ENCODE measurements at places on chromosomes 2 and 18.

DNA sequence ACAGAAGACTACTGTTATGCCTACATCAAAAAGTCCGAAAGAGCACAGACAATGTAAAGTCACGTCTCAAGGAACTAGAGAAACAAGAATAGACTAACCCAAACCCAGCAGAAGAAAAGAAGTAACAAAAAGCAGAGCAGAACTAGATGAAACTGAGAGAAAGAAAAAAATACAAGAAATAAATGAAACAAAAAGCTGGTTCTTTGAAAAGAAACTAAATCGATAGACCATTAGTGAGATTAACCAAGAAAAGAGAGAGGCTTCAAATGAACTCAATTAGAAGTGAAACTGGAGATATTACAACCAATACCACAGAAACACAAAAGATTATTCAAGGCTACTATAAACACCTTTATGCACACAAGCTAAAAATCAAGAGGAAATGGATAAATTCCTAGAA is 271.8 kb downstream of the MBD2 start:
- no peak overlapping the region for H3K4me3 ChIP-seq
- H3K27ac ChIP-seq = no peak overlapping the region
- no peaks in the 10 kb centered on the region for H3K36me3 ChIP-seq
- H3K4me1 ChIP-seq = no peaks in the 10 kb centered on the region
- no peaks in the 10 kb centered on the region for H3K27me3 ChIP-seq

- H3K4me1 ChIP-seq = no peaks in the 10 kb centered on the region
- H3K4me3 ChIP-seq = no peak overlapping the region
- peaks cover 6% of the 10 kb centered on the region for H3K27me3 ChIP-seq
- no peaks in the 10 kb centered on the region for H3K36me3 ChIP-seq
Observed at GRCh38 chr2:26809211-26809610, 23.4 kb downstream of the CENPA start.

- DNase-seq = peak; percentile 32
- H3K36me3 ChIP-seq = no peaks in the 10 kb centered on the region
- H3K27me3 ChIP-seq = no peaks in the 10 kb centered on the region
Observed at GRCh38 chr18:67483237-67483636, 33.3 kb downstream of the DSEL start.

GRCh38 chr2:203993560-203993959 is 57.0 kb downstream of the ICOS start:
- H3K4me1 ChIP-seq = no peaks in the 10 kb centered on the region
- no peak for DNase-seq
- no peaks in the 10 kb centered on the region for H3K27me3 ChIP-seq
- H3K4me3 ChIP-seq = no peak overlapping the region
- H3K27ac ChIP-seq = no peak overlapping the region
- no peaks in the 10 kb centered on the region for H3K36me3 ChIP-seq

GRCh38 chr18:51522821-51523220 is 325.3 kb upstream of the MEX3C start:
- H3K27me3 ChIP-seq = no peaks in the 10 kb centered on the region
- DNase-seq = no peak
- no peaks in the 10 kb centered on the region for H3K4me1 ChIP-seq
- H3K36me3 ChIP-seq = no peaks in the 10 kb centered on the region
- no peak overlapping the region for H3K4me3 ChIP-seq
- no peak overlapping the region for H3K27ac ChIP-seq

DNA sequence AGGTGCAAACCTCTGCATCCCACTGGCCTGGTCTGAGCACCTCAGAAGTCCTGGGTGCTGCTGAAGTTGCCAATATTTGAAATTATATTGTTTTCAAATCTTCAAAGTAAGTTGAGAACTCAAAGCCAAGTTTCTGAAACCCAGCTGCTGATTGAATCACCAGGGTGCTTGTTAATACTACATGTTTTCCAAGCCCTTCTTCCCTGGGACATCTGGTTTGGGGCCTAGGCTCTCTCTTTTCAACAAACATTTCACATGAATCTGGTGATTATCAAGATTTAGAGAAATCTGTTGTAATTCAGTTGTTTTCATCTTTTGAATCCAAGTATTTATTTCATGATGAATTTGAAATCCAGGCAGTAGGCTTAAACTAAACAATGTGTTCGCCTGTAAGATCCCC is 24.4 kb downstream of the MLPH start:
- peak overlapping the region; percentile 51 for H3K27ac ChIP-seq
- H3K36me3 ChIP-seq = no peaks in the 10 kb centered on the region
- no peak overlapping the region for H3K4me3 ChIP-seq
- no peaks in the 10 kb centered on the region for H3K27me3 ChIP-seq
- H3K4me1 ChIP-seq = peaks cover 40% of the 10 kb centered on the region

- no peaks in the 10 kb centered on the region for H3K4me1 ChIP-seq
- no peaks in the 10 kb centered on the region for H3K27me3 ChIP-seq
- H3K27ac ChIP-seq = no peak overlapping the region
- DNase-seq = no peak
Observed at GRCh38 chr18:72325307-72325706, 218.8 kb downstream of the CBLN2 start.

GRCh38 chr2:197137231-197137630 is 173.3 kb downstream of the ANKRD44 start:
- H3K4me1 ChIP-seq = no peaks in the 10 kb centered on the region
- H3K27ac ChIP-seq = no peak overlapping the region
- no peaks in the 10 kb centered on the region for H3K36me3 ChIP-seq
- DNase-seq = no peak
- H3K4me3 ChIP-seq = no peak overlapping the region

GRCh38 chr18:55444536-55444935 is 143.5 kb downstream of the TCF4 start:
- H3K4me3 ChIP-seq = no peak overlapping the region
- H3K4me1 ChIP-seq = peaks cover 7% of the 10 kb centered on the region
- H3K27me3 ChIP-seq = no peaks in the 10 kb centered on the region
- H3K27ac ChIP-seq = no peak overlapping the region

DNA sequence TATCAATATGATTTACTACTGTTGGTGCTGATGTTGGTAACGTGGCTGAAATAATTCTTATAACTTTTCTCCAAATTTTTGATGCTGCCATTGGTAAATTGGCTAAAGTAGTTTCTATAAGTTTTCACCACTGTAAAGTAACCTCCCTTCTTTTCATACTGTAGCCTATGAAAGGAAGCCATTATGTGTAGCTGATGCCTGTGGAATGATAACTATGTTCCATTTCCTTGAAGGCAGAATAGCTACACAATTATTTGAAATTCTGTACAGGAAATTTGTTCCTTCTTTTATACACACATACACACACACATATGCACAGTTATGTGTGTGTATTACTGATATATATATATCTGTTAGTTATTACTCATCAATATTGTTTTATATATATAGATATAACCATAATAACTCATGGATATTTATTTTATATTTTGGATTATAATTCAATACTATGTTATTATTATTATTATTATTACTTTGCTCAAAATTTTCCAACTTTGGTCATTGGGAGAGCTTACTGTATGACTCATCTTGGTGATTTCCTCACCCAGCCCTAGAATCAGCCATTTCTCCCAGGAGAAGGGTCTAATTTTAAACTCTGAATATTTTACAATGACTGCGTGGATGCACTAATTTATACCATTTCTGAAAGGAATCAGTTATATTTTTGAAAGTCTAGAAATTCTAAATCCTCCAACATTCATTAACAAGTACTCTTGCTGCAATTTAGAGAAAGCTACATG is 1677.7 kb downstream of the SUCLG1 start:
- no peaks in the 10 kb centered on the region for H3K4me1 ChIP-seq
- no peak overlapping the region for H3K4me3 ChIP-seq
- H3K36me3 ChIP-seq = no peaks in the 10 kb centered on the region
- H3K27me3 ChIP-seq = no peaks in the 10 kb centered on the region

GRCh38 chr2:104118889-104119288 is 735.0 kb upstream of the POU3F3 start:
- H3K27ac ChIP-seq = no peak overlapping the region
- no peaks in the 10 kb centered on the region for H3K4me1 ChIP-seq
- H3K27me3 ChIP-seq = no peaks in the 10 kb centered on the region
- no peak for DNase-seq

DNA sequence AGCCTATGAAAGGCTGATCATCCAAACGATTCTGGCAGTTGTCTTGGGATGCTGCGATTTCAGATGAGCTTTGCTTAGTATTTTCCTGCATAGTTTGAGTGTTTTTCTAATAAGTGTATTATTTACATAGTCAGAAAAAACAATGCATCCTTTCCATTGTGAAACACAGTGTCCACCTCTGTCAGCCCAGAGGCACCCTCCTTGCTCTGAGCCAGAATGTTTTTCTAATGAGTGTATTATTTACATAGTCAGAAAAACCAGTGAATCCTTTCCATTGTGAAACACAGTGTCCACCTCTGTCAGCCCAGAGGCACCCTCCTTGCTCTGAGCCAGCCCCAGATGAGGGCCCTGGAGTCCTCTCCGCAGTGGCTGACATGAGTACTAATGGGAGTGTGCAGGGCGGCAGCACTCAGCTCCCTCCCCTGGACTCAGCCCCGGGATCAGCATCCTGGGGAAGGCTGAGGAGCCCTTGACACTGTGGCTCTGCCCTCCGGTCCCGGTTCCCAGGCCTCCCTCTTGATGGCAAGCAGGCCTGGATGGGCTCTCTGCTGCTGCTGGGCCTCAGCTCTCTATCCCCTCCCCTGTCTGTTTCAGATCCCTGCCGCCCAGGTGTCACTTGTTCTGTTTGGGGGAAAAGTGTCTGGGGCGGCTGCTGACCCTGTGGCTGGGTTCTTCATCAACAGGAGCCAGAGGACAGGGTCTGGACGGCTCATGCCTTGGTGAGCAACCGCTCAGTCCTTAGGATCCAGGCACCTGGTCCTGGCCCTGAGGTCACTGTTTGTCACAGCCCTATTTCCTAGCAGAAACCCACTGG is 5.9 kb downstream of the MFSD2B start:
- H3K27ac ChIP-seq = no peak overlapping the region
- no peaks in the 10 kb centered on the region for H3K4me1 ChIP-seq
- no peak for DNase-seq
- peaks cover 15% of the 10 kb centered on the region for H3K27me3 ChIP-seq
- no peaks in the 10 kb centered on the region for H3K36me3 ChIP-seq

GRCh38 chr2:218332288-218332687 is 24.4 kb upstream of the CATIP start:
- no peaks in the 10 kb centered on the region for H3K27me3 ChIP-seq
- peaks cover 16% of the 10 kb centered on the region for H3K4me1 ChIP-seq
- no peak for DNase-seq
- peak overlapping the region; percentile 29 for H3K27ac ChIP-seq
- H3K36me3 ChIP-seq = no peaks in the 10 kb centered on the region

- no peak overlapping the region for H3K4me3 ChIP-seq
- no peaks in the 10 kb centered on the region for H3K4me1 ChIP-seq
- peaks cover 2% of the 10 kb centered on the region for H3K27me3 ChIP-seq
- DNase-seq = no peak
- H3K27ac ChIP-seq = no peak overlapping the region
Observed at GRCh38 chr2:1088192-1088860, 137.7 kb downstream of the SNTG2 start.

DNA sequence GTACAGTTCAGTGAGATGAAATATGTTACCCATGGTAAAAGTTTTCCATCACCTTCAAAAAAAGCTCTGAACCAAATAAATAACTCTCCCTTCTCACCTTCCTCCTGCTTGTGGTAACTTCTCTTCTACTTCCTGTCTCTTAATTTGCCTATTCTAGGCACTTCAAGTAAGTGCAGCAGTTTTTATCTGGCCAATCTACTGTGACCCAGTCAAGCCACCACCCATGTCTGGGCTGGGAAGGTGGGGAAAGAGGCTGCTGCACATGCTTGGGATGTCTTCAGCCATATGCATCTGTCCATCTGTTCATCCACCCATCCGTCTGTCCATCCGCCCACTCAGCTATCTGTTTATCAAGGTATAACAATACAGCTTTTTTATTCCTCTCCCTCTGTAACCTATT is 31.6 kb downstream of the ZNF532 start:
- no peak overlapping the region for H3K27ac ChIP-seq
- H3K27me3 ChIP-seq = no peaks in the 10 kb centered on the region
- no peak overlapping the region for H3K4me3 ChIP-seq
- no peak for DNase-seq
- peaks cover 32% of the 10 kb centered on the region for H3K4me1 ChIP-seq

DNA sequence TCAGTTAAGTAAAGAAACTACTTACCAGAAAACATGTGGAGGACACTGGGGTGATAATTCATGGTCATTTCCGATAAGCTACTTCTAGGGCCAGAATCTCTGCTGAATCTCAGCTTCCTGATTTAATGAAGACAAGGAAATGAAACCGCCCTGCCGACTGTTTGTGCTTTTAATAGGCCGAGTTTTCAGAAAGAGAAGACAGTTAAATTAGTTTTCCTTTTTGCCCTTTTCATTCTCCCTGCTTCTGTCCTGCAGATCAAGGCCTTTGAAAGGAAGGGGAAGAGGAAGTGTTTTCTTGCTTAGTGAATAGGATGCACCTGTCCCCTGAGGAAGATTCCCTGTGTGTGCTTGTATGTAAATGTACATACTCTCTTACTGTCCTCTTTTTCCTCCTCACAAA is 126.6 kb downstream of the SH3RF3 start:
- peak; percentile 64 for DNase-seq
- H3K27me3 ChIP-seq = peaks cover 5% of the 10 kb centered on the region
- H3K36me3 ChIP-seq = no peaks in the 10 kb centered on the region
- H3K4me3 ChIP-seq = no peak overlapping the region
- H3K27ac ChIP-seq = peak overlapping the region; percentile 49
- peaks cover 29% of the 10 kb centered on the region for H3K4me1 ChIP-seq

DNA sequence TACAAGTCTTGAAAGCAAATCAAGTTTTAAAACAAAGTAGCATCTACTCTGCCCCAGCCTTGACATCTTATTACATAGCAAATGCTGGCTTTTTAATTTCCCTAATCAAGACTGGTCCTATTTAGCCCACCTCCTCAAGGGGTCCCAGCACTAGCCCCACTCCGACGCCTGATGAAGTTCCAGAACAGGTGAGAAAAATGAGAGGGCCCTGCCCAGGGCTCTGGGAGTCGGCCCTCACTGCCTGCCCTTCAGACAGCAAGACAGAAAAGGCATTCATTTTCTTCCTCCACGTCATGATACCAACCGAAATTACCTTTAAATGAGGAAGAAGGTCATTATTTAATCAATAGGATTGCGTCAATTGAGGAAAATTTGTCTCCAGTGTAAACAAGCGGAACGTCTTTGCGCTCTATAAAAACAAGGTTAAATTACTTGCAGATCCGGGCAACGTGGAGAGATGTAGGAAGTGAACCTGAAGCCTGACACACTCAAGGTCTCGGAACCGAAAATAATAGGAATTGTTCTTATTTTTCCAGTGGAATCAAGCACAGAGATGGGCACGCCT is 170.6 kb upstream of the PKDCC start:
- no peak for DNase-seq
- H3K27me3 ChIP-seq = no peaks in the 10 kb centered on the region
- H3K4me3 ChIP-seq = no peak overlapping the region
- no peak overlapping the region for H3K27ac ChIP-seq
- no peaks in the 10 kb centered on the region for H3K36me3 ChIP-seq

GRCh38 chr2:205494537-205495235 is 187.6 kb upstream of the NRP2 start:
- DNase-seq = peak; percentile 73
- peak overlapping the region; percentile 52 for H3K27ac ChIP-seq
- H3K4me1 ChIP-seq = peaks cover 5% of the 10 kb centered on the region
- no peaks in the 10 kb centered on the region for H3K27me3 ChIP-seq

- H3K27me3 ChIP-seq = no peaks in the 10 kb centered on the region
- DNase-seq = peak; percentile 1
- H3K36me3 ChIP-seq = no peaks in the 10 kb centered on the region
- no peaks in the 10 kb centered on the region for H3K4me1 ChIP-seq
Observed at GRCh38 chr2:116733699-116734098, 1080.8 kb upstream of the DDX18 start.
